Lower lobe of right lung (tissue), 2 donors: ENCODE measurements at places on chromosomes 1 and 21. TPM values are rescaled to one million over a fixed set of nuclear protein-coding genes. Genes with fewer than 3 reads are reported as not detected.

DNA sequence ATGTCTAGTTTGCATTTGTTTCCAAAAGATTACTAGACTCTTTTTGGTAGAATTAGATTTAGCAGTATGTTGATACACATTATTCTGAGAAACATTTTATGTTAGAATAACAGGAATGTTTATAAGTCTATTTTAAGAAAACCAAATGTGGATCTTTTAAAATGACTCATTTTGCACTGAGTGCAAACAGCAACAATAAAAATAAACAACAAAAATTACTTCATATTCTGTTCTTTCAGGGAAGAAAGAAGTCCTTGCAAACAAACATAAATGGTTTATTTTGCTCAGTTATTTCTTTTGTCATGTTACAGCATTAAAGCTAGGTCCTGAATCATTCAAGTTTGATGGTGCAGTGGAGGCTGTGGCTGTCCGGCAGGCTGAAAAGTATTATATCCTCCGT lies 106.8 kb upstream of the TENT5C start:
- no peak for DNase-seq

The SYCP1 gene
- not detected for total RNA-seq

GRCh38 chr1:172024516-172024915 lies 183.2 kb downstream of the DNM3 start:
- no peak for DNase-seq

The MYOM3 gene
- 0.15 TPM for total RNA-seq

The CACNA1S gene
- 0.06 TPM for total RNA-seq

DNA sequence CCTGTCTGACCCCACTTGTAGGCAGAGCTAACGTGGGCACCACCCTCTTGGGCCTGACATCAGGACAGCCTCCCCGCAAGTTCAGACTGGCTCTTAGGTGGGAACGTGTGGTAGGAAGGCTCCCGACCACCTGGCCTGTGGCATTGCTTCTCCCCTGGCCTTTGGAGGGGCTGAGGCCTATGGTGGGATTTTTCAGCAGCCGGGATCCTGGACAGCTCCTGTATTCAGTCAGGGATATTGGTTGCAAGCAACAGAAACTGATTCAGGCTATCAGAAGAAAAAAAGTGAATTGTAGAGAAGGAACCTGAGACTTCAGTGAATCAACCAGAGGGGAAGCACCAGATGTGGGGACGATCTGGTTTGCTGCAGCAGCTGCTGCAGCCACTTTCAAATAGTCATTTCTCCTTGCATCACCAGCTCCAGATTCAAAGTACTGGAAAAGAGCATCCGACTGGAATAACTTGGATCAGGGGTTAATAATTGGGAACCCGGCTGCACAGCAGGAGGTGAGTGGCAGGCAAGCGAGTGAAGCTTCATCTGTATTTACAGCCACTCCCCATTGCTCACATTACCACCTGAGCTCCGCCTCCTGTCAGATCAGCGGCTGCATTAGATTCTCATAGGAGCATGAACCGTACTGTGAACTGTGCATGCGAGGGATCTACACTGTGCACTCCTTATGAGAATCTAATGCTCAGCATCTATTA lies 5.9 kb downstream of the RNF186 start:
- DNase-seq, result no peak

The ALG14 gene
- 4.6 TPM for total RNA-seq

GRCh38 chr1:85295654-85296053 lies 19.2 kb upstream of the BCL10 start:
- DNase-seq, result no peak

The ADAMTSL4 gene
- 164 TPM for total RNA-seq

DNA sequence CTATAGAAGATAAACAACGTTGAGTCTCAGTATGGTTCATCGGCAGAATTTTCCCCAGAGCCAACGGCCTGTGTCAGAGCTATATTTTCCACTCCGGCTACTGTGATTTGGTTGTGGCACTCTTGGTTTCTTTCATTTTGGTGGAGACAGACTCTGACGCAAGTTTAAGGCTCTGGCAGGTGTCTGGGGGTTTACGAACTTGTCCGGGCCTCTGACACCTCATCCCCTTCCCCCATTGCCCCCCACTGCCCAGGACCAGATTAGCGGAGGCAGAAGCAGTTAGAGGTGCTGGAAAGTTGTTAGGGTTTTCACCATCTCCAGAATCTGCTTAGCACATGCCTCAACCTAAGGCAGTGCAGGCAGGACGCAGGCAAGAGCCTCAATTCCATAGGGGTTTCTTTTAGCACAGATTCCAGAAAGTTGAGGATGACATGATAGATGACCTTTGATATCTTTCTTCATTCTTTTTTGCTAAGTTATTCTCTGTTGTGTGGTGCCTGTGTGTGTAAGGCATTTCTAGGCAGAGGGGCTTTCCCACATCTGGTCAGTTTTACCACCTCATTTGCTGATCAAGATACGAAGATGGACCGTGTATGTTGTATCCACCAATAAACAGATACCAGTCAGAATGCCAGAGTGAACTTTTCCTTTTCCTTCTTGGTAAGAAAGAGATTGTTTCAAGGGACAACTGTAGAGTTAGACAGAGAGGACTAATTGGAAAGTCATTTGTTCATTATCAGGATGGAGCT lies 18.4 kb upstream of the IL10 start:
- DNase-seq, result no peak

The IL19 gene
- not detected for total RNA-seq

DNA sequence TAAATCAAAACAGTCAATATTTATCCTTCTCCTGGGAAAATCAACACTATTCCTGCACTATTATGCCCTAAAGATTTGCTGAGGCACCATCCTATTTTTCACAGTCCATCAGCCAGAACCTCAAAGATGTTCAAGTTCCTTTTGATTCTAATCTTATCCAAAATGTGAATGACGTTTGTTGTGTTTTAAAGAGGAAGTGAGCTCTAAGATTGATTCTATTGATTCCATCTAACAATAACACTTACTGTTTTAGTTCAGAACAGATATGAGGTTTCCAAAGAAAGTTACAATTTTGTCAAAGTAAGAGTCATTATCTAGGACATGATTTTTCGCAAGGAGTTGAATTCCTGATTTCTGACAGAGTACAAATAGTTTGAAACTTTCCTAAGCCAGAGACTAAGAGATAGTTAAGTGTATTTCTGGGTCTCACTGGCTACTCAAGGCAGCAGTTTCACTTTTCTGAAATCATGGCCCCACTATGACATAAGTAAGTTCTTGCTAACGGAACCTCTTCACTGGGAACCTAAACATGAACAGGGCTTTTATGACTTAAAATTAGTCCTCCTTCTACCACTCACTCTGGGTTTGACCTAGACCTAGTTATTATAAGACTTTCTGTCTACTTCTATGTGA lies 84.7 kb downstream of the LHX9 start:
- no peak for DNase-seq

GRCh38 chr1:182056601-182057366 lies 4.7 kb downstream of the ZNF648 start:
- no peak for DNase-seq

The SORT1 gene
- 178 TPM for total RNA-seq

DNA sequence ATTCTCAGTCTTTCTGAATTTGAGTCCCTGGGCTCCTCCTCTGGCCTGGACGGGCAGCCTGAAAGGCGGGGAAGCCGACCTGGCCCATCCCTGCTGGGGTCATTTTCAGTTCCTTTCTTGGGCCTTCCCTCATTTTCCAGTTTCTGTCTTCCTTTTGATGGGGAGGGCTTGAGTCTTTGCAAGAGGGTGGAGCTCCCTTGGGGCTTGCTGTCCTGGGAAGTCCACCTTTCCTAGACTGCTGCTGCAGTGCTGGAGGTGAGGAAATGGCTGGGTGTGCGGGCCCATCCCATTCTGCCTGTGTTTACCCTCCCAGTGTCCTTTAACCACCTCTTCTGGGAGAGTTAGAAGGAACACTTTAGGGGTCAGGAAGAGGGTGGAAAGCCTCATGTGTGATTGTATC lies 40.4 kb upstream of the SYNC start:
- no peak for DNase-seq

The TNFRSF14 gene
- 152 TPM for total RNA-seq

DNA sequence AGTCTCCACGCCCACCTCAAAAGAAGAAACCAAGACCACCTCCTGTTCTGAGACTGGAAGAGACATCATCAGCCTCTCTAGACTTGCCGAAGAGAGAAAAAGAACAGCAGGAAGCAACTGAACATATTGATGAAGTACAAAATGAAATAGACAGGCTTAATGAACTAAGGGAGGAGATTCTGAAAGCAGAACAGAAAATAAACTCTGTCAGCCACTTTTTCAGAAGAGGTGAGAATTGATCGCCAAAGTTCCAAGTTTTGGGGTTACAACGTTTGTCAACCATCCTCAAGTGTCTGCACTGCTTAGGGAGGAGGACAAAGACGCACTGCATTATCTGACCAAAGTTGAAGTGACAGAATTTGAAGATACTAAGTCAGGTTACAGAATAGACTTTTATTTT lies 45.6 kb downstream of the ABL2 start:
- no peak for DNase-seq

The CD164L2 gene
- total RNA-seq, result 6.8 TPM

GRCh38 chr1:24101796-24102586 lies 9.9 kb downstream of the MYOM3 start:
- peak; percentile 39 for DNase-seq

GRCh38 chr1:92374223-92374622 lies 75.4 kb downstream of the RPAP2 start:
- DNase-seq, result no peak

The POU3F1 gene
- not detected for total RNA-seq

- no peak for DNase-seq
Observed at GRCh38 chr1:116224111-116224510, 112.9 kb downstream of the MAB21L3 start.

- DNase-seq, result no peak
Observed at GRCh38 chr1:72326494-72326893, 44.2 kb upstream of the NEGR1 start.

DNA sequence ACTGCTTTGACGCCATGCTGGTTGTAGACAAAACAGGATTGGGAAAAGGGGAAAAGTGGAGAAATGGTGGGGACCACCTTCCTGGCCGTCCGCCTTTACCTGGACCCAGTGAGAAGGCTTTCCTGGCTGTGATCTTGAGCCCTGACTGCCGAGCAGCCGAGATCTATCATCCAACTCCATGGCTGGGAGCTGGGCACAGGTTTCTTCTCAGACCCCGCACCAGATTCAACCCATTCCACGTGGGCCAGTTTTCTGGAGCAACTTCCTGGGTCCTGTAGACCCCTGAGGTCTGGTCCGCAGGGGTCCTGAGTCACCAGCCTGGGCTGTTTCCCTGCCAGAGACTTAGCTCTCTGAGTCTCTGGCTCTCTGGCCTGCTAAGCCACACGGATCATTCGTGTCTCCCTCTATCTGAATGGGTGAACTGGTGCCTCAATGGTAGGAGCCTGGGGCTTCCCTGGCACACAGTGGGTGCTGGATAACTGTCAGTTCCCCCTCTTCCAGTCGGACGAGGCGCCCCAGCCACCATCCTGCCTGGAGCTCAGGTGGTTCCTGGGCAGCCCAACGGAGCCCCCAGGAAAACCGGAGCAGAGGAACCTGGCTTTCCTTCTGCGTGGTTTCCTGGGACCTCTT lies 4.5 kb upstream of the NPHP4 start:
- peak; percentile 33 for DNase-seq

DNA sequence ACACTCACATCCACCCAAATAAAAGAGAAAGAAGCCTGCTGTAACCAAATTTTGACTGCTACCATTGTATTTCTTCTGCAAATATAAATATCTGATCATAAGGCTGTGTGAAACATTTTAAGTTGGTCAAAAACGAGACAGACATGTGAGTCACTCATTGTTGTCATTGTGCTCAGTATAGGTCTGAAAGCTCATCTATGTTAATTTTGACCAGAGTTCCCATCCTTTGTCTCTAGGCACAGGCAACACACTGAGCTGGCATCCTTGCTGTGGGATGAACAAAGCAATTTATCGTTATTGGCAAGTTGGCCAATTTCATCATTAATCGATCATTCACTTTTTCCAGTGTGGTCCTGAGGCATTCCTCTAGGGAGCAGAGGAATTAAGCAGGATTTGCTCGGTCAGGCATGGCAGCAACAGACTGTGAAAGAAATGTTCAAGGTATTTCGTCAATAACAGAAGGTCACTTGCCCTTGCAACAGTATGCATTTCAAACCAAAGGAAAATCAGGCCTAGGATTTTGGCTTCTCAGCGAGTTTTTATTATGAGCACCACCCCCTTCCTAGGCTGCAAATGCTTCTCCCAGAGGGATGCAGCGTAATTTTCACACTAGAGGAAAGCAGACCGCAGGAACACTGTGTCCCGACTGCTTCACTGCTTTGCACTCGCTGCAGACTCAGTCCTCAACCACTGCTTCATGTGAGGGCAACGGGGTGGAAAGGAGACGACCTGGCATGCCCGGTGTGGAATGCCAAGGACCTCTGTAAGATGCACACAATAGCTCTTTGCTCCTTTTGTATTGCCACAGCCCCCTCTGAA lies 87.9 kb upstream of the SMYD2 start:
- DNase-seq, result no peak

DNA sequence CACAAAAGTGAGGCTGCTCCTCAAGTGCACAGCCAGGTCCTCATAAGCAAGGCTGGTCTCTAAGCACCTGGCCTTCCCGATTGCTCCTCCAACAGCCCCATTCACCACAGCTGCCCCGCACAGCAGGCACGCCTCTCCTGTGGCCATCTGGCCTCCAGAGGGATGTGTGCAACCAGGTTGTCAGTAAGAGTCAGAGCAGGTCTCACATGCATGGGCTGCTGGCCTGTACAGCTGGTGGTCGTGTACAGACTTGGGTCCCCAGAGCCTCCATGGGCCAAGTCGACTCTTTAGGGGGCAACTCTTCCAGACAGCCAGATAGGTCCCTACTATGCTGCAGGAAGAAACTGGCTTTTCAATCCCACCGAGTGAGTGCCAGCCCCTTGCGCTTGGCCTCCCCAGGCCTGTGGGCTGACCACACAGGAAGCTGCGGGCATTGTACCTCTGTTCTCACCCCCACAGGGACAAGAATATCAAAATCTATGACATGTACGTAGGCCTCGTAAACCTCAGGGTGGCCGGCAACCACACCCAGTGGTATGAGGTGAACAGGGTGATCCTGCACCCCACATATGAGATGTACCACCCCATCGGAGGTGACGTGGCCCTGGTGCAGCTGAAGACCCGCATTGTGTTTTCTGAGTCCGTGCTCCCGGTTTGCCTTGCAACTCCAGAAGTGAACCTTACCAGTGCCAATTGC lies 1.4 kb downstream of the PRSS38 start:
- DNase-seq, result no peak

The SPRR2D gene
- total RNA-seq, result not detected

GRCh38 chr1:35932158-35932636 lies 1.3 kb downstream of the AGO3 start:
- no peak for DNase-seq

- no peak for DNase-seq
Observed at GRCh38 chr1:40014253-40014706, 26.2 kb upstream of the CAP1 start.
